ENCODE measurements at places on chromosomes 16 and 17.

GRCh38 chr17:30701498-30701989 is 122.9 kb downstream of the CRLF3 start:
- no peak for DNase-seq

DNA sequence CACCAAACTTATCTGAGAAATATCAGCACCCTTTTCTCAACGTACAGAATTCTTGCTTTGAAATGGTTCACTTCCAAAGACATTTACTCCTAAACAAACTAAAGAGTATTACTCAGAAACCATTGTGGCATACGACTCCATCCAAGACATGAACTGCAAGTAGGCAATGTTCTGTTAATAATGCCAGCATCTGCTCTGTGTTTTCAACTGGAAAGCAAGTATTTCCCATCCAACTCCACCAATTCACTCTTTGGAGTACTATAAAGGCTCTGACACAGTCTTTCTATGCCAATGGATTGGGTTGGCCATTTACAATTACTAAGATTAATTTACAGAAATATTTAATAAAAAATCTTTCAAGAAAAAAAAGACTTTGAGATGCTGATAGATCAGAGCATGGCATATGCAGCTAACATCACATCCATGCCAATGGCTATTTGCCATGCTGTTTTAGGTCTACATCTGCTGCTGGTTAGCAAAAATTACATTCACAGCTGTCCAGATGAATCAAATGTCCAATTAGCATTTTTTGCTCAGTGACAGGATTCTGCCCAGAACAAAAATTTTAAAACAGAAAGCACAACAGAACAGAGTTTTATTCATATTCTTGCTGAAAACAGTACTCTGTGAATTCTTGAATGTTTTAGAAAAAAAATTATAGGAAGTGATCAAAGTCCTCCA is 65.9 kb upstream of the HLF start:
- no peak for DNase-seq

GRCh38 chr17:49280061-49280460 is 49.5 kb upstream of the PHOSPHO1 start:
- no peak for DNase-seq

DNA sequence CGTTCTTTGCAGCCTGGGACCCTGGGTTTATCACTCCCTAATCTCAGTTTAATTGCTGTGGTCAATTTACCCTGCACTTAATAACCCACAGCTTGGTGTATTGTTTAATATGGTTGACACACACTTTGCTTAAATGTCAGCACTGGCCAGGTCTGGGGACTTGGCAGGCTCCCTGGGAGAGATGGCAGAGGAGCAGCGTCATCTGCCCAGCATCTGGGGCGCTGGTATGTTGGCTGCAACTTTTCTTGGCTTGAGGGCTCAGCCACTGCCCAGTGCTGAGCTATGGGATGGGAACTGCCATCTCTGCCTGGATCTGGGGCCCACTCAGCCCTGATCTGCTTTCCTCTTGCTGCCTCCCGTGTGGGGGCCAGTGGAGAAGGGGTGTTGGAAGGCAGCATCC is 115.7 kb upstream of the IRX3 start:
- DNase-seq, result no peak

- no peak for DNase-seq
Observed at GRCh38 chr17:73792994-73793393, 148.7 kb upstream of the SDK2 start.

DNA sequence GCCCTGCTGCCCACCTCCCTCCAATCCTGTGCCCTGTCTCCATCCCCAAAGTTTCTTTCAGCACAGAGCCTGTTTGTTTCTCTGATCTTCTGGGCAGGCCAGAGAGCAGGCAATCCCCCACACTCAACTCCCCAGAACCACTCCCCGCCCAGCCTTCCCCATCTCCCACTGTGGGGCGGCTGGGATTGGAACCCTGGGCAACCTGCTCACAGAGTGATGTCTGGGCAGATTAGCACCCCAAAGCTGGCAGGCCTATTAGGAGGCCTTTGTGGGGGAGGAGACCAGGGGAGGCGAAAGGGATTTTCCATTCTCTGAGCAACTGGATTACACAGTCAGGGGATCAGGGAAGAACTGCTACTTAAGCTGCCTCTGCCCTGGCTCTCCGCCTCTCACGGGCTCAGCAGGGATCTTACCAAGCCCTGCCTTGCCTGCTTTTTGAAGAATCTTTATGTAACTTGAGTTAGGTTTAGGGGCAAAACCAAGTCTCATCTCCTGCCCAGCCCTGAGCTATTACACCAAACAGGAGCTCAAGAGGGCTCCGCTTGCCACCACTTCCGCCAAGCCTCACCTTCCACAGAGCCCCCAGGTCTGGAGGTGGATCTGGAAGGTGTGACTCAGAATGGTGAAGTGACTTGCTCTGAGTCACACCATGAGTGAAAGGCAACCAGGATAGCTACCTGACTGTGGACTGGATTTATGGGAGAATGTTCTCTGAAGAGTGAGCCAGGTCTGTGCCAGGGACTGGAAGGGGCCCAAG is 16.0 kb upstream of the LHX1 start:
- DNase-seq, result no peak

DNA sequence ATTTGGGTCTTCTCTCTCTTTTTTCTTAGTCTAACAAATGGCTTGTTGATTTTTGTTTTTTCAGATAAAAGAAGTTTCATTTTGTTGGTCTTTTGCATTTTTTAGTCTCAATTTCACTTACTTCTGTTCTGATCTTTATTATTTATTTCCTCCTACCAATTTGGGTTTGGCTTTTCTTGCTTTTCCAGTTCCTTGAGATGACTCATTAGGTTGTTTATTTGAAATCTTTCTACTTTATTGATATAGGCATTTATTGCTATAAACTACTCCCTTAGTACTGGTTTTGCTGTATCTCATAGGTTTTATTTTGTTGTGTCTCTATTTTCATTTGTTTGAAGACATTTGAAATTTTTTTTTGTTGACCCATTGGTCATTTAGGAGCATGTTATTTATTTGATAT is 152.2 kb upstream of the MPHOSPH6 start:
- no peak for DNase-seq
